ENCODE measurements at places on chromosomes 5 and 9.

- no peak for DNase-seq
Measured at GRCh38 chr5:88672644-88673252, 210.2 kb downstream of the MEF2C start.

DNA sequence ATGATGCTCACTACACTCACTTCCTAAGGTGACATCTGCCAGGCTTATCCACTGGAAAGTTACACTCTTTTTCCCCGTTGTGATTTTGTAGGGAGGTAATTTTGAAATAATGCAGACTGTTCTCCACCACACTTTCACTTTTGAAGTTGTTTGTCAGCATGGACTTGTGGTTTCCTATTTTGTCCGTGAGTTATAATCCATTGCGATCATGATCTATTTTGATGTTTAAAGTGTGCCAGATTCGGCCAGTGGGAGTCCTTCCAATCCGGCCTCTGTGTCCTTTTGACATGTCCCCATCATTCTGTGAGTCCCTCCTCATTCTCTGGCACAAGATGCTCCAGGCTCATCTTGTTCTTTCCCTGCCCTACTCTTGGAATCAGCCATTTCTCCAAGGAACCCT lies 211.3 kb upstream of the KLF4 start:
- DNase-seq, result no peak

GRCh38 chr5:56259002-56259511 lies 25.9 kb upstream of the ANKRD55 start:
- no peak for DNase-seq

GRCh38 chr5:174552428-174552827 lies 172.0 kb upstream of the MSX2 start:
- DNase-seq, result no peak

GRCh38 chr9:128428644-128429512 lies 8.2 kb downstream of the CERCAM start:
- DNase-seq, result no peak

GRCh38 chr5:40631236-40631635 lies 48.5 kb upstream of the PTGER4 start:
- DNase-seq, result no peak

DNA sequence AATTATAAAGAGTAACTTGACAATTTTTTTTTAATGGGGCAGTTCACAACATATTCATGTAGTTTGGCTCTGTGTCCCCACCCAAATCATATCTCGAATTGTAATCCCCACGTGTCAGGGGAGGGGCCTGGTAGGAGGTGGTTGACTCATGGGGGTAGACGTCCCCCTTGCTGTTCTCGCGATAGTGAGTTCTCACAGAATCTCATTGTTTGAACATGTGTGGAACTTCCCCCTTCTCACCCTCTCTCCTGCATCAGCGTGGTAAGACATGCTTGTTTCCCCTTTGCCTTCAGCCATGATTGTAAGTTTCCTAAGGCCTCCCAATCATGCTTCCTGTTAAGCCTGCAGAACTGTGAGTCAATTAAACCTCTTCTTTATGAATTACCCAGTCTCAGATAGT lies 40.7 kb downstream of the FBXW11 start:
- no peak for DNase-seq

DNA sequence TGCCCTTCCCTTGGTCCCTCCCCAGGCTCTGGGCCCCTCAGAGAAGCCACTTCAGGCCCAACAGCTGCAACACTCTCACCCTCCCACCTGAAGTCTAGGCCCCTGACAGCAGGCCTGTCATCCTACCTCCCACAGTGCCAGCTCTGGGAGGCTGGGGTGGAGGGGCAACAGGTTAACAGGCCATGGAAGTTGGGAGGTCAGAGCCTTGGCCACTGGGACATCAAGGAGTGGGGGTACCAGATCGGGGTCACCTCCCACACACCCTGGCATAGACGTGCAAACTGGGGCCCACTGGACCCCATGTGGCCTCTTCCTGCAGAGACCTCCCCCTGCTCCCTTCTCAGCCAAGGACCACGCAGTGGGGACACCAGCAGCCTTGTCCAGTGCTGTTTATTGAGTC lies 2.8 kb downstream of the SSNA1 start:
- DNase-seq, result no peak

GRCh38 chr5:6373081-6373846 lies 5.1 kb downstream of the MED10 start:
- no peak for DNase-seq

DNA sequence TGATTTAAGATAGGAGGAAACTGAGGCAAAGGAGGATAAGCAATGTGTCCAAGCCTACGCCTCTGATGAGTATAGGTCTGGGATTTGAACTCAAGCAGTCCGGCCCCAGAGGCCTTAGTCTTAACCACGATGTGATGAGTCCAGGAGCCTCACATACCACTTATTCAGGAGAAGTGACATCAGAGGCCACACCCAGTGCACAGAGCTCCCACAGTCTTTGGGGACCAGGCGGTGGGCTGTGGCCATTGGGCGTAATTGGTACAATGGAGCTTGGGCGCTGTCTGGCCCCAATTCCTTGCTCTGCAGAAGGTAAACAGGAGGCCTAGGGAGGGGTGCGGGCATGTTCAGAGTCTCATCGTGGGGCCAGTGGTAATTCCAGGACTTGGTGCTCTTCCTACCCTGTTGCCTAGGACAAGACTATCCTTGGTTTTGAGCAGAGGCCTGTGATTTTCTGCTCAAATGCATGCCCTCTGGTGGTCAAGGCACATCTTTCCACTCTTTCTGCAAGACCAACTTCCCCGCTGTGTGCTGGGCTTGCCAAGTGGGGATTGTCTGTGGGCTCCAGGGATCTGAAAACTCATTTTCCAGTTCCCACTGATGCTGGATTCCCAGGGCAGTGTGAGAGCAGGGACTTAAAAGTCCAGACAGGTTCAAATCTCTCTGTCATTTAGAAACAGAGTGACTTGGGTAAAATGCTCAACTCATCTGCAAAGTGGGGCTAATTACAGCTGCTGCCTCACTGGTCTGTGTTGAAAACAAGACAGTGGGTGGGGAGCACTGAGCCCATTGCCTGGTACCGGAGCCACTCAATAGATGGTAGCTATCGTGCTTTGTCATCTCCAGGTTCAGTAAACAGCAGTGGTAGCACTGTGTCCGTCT lies 15.8 kb downstream of the NDST1 start:
- DNase-seq, result no peak

DNA sequence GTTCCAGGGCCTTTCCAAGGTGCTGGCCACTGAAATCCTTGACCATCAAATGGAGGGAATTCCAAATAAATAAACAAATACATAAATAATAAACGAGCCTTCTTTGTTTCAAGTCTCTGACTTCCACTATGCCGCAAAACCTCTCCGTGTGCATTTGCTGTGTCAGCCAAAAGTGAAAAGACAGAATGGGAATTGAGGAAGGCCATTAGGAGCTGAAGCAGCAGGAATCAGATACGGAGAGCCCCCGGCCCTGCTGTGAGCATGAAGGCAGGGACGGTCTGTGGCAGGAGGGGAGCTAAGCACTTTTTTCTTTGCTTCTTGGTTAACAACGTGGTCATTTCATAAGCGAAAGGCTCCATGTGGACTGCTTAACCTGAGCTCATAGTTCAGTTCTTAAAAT lies 26.1 kb downstream of the PLPPR1 start:
- no peak for DNase-seq

DNA sequence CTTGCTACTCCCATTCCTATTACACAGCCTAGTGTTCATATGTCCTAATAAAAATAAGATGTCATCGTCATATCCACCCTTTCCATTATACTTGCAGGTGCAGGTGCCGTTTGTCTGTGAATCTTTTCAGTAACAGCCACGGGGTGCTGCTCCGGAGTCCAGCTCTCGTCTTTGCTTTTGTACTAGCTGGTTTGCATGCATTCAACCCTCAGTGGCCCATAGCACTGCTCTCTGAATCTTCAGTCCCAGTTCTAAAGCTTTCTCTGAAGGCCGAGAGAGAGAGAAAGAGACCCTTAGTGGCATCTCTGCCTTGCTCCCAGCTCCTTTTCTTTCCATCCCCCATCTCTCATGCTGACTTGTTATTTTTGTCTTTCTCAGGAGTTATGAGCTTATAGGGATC lies 468.5 kb downstream of the TMEM232 start:
- DNase-seq, result no peak

GRCh38 chr5:81839034-81839433 lies 88.1 kb upstream of the SSBP2 start:
- no peak for DNase-seq

GRCh38 chr9:90114641-90115425 lies 510.0 kb downstream of the GADD45G start:
- DNase-seq, result no peak

- no peak for DNase-seq
Measured at GRCh38 chr5:135208555-135208902, 174.5 kb upstream of the PITX1 start.

DNA sequence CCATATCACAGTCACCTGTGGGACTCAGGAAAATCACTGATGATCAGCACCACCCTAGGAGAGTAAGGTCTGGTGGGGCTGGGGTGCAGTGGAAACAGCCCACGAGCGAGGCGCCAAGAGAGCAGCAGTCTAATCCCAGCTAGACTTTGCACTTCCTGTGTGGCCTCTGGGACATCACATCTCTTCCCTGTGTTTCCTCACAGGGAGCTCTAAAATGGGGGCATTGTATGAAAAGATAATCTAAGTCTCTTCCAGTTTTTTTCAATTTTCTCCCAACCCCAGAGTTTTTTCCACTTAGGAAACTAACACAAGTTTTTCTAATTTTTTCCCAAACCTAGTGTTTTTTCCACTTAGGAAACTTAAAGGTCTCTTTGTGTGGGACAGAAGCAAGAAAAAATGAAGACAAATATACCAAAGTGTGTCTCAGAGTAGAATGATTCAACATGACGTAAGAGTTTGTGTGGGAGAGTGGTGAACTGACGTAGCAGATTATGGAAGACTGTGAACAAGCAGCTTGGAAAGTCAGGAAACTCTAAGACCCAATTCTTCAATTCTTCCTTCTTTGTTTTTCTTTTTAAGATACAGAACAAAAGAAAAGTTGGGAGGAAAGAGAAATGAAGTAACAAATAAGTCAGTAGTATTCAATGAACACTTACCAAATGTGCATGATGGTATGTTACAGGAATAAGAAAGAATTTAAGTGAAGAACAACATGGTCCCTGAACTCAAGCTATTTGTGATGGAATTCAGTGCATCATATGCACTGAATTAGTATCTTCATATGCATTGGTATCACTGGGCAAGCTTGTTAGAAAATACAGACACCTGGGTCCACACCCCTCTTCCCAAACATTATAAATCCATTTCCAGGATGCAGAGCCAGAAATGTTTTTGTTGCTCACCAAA lies 51.3 kb downstream of the LHFPL2 start:
- DNase-seq, result no peak

GRCh38 chr9:28774433-28775235 lies 1201.4 kb upstream of the C9orf72 start:
- no peak for DNase-seq

DNA sequence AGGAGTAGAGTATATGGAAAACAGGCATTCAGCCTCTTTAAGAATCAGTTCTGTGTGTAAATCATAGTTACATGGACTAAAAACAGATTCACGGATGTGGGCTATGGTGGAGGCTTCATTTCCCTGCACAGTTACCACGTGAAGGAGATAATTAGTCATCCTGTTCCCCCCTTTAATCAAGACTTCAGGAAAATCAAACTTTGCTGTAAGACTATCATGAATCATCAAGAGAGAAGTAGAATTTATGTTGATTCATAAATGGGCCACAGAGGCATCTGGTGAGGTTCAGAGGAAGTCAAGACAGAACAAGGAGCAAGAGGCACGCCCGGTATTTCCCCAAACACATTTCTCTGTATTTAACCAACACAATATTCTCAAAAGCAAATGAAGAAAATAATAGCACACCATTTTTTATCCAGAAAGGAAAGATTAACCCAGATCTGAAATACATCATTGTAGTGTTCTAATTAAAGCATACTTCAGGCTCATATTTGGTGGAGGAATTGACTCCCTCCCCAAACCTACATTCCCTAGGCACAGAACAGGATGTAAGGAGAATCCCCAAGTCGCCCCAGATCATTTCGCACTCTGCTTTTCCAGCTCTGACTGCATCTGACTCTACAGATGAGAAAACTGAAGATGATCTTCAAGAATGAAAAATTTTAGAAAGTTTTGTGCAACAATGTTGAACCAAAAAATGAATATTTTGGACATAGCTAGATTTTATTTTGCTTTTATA lies 175.8 kb upstream of the GAS1 start:
- DNase-seq, result peak; percentile 55

DNA sequence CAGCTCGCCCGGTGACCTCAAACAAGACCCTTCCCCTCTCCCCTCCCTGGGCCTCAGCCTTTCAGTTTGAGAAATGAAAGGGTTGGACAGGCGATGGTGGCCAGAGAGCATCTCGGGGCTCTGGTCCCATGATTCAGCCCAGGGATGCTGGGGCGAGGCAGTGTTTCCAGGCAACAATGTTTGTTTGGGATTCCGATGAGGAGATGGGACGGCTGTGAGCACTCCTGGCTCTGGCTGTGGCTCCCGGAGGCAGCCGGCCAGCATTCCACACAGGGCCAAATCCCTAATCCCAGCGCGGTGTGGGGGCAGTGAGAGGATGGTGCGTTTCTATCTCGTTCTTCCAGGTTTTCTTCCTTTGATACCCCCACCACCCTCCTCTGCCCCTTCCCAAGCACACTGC lies 66.0 kb downstream of the HMCN2 start:
- DNase-seq, result no peak

DNA sequence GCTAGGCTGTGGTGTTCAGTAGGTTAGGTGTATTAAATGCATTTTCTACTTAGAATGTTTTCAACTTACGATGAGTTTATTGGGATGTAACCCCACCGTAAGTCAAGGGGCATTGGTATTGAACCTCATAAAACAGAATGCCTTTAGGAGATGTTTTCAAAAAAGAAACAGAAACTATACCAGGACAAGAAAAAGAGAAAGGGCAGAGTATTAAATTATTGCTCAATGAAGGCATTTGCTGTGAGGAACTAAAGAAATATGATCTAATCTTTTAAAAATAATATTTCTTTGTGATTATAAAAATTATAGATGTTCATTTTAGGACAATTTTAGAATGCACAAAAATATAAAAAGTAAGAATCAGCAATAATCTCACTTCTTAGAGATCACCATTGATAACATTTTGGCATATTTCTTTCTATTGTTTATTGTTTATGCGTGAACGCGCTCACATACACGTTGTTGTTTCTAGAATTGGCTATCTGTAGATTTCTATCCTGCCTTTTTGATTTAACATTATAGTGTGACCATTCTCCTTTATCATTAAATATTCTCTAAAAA lies 8.0 kb downstream of the GALNT12 start:
- DNase-seq, result no peak

- no peak for DNase-seq
Measured at GRCh38 chr9:77455312-77455927, 192.7 kb downstream of the GNA14 start.

GRCh38 chr9:92634712-92635605 lies 35.0 kb downstream of the IPPK start:
- DNase-seq, result no peak

DNA sequence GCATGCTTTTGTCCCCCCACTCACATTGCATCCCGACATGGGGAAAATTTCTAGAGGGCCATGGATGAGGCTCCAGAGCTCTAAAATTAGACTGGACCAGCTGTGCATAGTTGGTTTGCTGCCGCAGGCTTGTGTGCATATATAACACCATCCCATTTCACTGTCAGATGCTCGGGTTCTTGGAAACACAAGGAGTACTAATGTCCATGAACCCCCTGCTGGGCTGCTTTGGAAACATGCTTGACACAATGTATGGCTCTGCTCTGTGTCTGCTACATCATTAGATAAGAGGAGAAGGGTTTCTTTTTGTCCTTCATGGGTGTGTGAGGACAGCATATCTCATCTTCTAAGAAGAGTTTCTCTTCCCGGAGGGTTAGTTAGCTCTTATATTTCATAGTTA lies 292.1 kb upstream of the RORB start:
- DNase-seq, result no peak
